Melanocyte of skin (primary cell): ENCODE measurements at places on chromosomes 12 and 14. TPM values are rescaled to one million over a fixed set of nuclear protein-coding genes. Genes with fewer than 3 reads are reported as not detected.

ADAMTS20 gene
- not detected in 2 replicates for total RNA-seq

EP400 gene
- total RNA-seq: 8.3 and 10.2 TPM in 2 replicates

NTF3 gene
- total RNA-seq: not detected in 2 replicates

LIN7A gene
- total RNA-seq: under 0.01 TPM in 1 of 2 replicates, not detected in the other

ADCY6 gene
- 24.5 and 24.6 TPM in 2 replicates for total RNA-seq

CAPZA3 gene
- not detected in 2 replicates for total RNA-seq

LDHB gene
- total RNA-seq: 775 and 898 TPM in 2 replicates

TAS2R10 gene
- 0.93 and 1.00 TPM in 2 replicates for total RNA-seq
